ENCODE measurements at places on chromosomes 11 and 22. TPM values are rescaled to one million over a fixed set of nuclear protein-coding genes. Genes with fewer than 3 reads are reported as not detected.

DNA sequence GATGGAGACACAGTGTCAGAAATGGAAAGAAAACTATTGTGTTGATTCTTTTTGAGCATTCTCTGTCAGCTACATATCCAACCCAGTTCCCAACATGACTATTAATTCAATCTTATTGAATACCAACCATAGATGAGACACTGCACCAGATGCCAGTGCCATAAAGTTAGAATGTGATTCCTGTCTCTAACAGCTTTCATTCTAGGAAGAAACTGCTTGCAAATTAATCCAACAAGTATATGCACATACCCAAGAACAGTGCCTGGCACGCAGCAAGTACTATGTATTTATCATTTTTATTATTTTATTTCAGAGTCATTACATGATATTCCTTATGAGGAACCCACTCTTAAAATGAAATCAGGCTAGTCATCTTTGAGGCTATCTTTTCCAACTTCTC, 34.5 kb downstream of the SLC5A12 start:
- no peaks in the 10 kb centered on the region for H3K4me1 ChIP-seq
- no peaks in the 10 kb centered on the region for H3K36me3 ChIP-seq
- H3K27ac ChIP-seq, result no peak overlapping the region

DNA sequence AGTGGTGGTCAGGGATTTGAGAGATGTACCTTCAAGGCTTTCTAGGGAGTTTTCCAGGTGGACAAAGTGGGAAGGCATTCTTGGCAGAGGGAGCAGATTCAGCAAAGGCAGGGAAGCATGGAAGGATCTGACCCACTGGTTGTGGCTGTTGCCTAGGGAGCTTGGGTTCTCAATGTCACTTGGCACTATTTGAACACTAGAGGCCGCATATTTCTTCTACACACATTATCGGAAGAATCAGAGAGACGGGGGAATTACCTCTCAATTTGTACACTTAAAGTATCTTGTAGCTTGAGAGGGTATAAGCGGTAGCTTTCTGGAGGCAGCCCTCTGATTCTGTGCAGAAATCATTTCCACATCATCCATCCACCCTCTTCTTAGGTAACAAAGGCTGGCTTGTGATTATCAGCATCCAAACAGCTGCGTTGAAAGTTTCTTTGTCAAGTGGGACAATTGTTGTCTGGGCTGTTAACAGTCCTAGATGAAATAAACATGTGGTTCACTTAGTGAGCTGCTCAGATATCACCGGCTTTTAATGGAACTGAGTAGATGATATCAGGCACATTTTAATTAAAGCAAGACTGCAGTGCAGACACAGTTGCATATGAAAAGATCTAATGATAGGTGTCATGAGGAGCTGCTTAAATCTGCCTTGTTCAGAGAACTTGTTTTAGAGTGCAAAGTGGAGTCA, 2.6 kb downstream of the NELL1 start:
- H3K4me3 ChIP-seq, result no peak overlapping the region
- H3K27me3 ChIP-seq, result peaks cover 47% of the 10 kb centered on the region
- H3K36me3 ChIP-seq, result no peaks in the 10 kb centered on the region
- H3K4me1 ChIP-seq, result peaks cover 14% of the 10 kb centered on the region
- DNase-seq, result no peak

- DNase-seq, result no peak
- H3K4me1 ChIP-seq, result no peaks in the 10 kb centered on the region
- no peaks in the 10 kb centered on the region for H3K27me3 ChIP-seq
Observed at GRCh38 chr11:103928802-103929161, 107.7 kb upstream of the DDI1 start.

DNA sequence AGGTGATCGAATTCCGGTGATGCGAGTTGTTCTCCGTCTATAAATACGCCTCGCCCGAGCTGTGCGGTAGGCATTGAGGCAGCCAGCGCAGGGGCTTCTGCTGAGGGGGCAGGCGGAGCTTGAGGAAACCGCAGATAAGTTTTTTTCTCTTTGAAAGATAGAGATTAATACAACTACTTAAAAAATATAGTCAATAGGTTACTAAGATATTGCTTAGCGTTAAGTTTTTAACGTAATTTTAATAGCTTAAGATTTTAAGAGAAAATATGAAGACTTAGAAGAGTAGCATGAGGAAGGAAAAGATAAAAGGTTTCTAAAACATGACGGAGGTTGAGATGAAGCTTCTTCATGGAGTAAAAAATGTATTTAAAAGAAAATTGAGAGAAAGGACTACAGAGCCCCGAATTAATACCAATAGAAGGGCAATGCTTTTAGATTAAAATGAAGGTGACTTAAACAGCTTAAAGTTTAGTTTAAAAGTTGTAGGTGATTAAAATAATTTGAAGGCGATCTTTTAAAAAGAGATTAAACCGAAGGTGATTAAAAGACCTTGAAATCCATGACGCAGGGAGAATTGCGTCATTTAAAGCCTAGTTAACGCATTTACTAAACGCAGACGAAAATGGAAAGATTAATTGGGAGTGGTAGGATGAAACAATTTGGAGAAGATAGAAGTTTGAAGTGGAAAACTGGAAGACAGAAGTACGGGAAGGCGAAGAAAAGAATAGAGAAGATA, at the start of gene MALAT1:
MALAT1 (plus strand) TSS at position 69 of the 736 bp plus-strand sequence.
- peak; percentile 96 for DNase-seq
- H3K27ac ChIP-seq, result no peak within 1 kb of the TSS

DNA sequence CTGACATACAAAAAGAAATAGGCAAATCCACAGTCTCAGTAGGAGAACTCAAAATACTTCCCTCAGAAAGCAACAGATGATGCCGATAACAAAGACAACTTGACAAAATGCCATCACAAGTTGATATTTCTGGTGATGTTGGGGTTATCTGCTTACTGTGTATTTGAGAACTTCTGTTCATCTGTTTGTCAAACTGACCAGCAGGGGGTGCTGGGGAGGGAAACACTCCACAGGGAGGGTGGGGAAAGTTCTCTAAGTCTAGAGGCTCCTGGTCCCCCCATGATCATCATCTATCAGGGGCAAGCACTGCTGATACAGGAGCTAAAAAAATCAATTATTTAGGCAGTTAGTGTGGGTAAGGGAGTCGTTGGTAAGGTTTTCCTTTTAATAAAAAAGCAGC, 19.2 kb downstream of the GLYATL1 start:
- H3K4me3 ChIP-seq, result no peak overlapping the region
- no peaks in the 10 kb centered on the region for H3K36me3 ChIP-seq
- H3K27ac ChIP-seq, result no peak overlapping the region
- peak; percentile 51 for DNase-seq
- H3K4me1 ChIP-seq, result no peaks in the 10 kb centered on the region

DNA sequence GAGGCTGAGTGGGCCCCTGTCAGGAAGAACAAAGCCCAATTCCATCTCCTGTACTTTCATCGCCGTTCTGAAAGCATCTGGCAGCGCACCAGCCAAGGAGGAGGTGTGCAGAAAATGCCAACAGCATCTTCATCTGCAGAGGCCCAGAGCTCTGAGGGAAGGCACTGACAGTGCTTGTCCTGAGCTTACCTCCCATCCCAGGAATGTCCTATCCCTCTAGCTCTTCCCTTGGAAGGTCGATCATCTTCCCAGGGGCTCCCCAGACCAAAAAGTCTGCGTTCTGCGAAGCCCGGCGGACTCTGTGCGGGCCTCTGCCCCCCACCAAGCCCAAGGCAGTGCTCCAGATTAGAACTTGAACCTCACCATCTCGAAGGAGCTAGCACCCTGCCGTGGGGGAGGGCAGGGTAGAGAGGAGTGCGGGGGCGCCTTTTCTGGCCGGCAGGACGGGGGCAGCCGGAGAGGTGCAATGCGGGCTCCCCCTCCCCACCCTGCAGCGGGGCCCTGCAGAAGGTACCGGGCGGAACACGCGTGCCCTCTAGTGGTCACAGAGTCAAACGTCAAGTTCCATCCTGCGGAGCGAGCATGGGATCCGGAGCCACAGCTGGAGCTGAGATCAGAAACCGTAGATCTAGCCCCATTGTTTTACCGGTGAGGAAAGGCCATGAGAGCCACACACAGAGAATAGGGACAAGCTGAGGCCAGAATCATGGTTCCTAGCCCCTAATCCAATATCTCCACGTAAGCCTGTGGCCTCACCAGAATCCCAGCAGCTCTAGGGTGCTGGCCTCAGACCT, 5.0 kb downstream of the SCN2B start:
- H3K4me1 ChIP-seq, result peaks cover 10% of the 10 kb centered on the region
- no peak overlapping the region for H3K27ac ChIP-seq
- H3K27me3 ChIP-seq, result peaks cover 16% of the 10 kb centered on the region
- no peaks in the 10 kb centered on the region for H3K36me3 ChIP-seq
- H3K4me3 ChIP-seq, result no peak overlapping the region
- peak; percentile 82 for DNase-seq

GRCh38 chr11:126101251-126101929, 38.7 kb upstream of the CDON start:
- no peaks in the 10 kb centered on the region for H3K36me3 ChIP-seq
- H3K27ac ChIP-seq, result peak overlapping the region; percentile 19
- H3K4me1 ChIP-seq, result no peaks in the 10 kb centered on the region

DNA sequence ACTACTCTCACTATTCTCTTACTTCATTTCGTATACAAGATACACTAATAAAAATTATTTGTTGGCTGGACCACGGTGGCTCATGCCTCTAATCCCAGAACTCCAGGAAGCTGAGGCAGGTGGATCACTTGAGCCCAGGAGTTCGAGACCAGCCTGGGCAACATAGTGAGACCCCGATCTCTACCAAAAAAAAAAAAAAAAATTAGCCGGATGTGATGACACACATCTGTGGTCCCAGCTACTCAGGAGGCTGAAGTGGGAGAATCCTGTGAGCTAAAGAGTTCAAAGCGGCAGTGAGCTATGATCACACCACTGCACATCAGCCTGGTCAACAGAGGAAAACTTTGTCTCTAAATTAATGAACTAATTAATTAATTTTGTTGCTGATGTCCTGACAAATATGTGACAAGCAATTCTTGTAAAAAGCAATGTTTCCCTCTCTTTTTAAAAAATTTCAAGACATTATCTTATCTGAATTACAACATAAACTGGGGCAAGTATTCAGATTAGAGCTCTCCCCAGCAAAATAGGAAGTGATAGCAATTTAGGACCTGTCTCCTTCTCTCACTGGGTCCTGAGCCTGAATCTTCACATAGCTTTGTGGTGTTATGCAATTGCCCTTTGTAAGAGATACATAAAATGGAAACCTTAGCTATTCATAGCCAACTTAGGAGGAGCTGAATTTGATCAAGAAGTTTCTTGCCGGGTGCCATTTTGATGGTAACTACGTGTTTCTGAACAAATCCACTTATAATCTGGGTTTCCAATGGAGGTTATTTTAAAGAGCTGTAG, 17.6 kb upstream of the TMA7B start:
- H3K27ac ChIP-seq, result peak overlapping the region; percentile 88
- H3K36me3 ChIP-seq, result peaks cover 79% of the 10 kb centered on the region

GRCh38 chr11:116461789-116462188, 311.0 kb downstream of the BUD13 start:
- H3K27ac ChIP-seq, result no peak overlapping the region
- DNase-seq, result no peak
- H3K27me3 ChIP-seq, result peaks cover 5% of the 10 kb centered on the region
- no peaks in the 10 kb centered on the region for H3K36me3 ChIP-seq
- no peak overlapping the region for H3K4me3 ChIP-seq

GRCh38 chr11:44860346-44860745, 90.3 kb downstream of the TP53I11 start:
- H3K4me3 ChIP-seq, result no peak overlapping the region
- H3K27me3 ChIP-seq, result peaks cover 53% of the 10 kb centered on the region
- H3K36me3 ChIP-seq, result no peaks in the 10 kb centered on the region
- no peak for DNase-seq
- H3K4me1 ChIP-seq, result peaks cover 20% of the 10 kb centered on the region

GRCh38 chr11:1227551-1228100, 4.8 kb downstream of the MUC5B start:
- no peaks in the 10 kb centered on the region for H3K27me3 ChIP-seq
- no peak overlapping the region for H3K27ac ChIP-seq
- no peaks in the 10 kb centered on the region for H3K36me3 ChIP-seq
- no peak for DNase-seq
- H3K4me1 ChIP-seq, result no peaks in the 10 kb centered on the region

DNA sequence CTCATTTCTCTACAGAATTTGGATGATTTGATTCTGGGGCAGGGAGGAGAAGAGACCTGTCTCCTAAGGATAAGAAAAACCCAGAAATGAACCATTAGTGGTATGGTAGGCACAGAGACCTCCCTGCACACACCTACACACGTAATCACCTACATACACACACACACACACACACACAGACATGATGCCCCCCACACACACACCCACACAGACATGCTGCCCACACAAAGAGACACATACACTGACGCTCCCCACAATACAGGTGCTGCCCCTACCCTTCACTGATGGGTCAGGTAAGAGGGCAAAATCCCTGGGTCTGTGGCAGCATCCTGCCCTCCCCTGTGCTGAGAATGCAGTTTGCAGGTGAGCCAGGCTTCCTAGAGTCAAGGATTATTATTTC, 1.1 kb upstream of the SYT7 start:
- no peak for DNase-seq
- H3K4me1 ChIP-seq, result peaks cover 5% of the 10 kb centered on the region
- peak overlapping the region; percentile 70 for H3K4me3 ChIP-seq
- H3K36me3 ChIP-seq, result no peaks in the 10 kb centered on the region
- H3K27me3 ChIP-seq, result peaks cover 47% of the 10 kb centered on the region

DNA sequence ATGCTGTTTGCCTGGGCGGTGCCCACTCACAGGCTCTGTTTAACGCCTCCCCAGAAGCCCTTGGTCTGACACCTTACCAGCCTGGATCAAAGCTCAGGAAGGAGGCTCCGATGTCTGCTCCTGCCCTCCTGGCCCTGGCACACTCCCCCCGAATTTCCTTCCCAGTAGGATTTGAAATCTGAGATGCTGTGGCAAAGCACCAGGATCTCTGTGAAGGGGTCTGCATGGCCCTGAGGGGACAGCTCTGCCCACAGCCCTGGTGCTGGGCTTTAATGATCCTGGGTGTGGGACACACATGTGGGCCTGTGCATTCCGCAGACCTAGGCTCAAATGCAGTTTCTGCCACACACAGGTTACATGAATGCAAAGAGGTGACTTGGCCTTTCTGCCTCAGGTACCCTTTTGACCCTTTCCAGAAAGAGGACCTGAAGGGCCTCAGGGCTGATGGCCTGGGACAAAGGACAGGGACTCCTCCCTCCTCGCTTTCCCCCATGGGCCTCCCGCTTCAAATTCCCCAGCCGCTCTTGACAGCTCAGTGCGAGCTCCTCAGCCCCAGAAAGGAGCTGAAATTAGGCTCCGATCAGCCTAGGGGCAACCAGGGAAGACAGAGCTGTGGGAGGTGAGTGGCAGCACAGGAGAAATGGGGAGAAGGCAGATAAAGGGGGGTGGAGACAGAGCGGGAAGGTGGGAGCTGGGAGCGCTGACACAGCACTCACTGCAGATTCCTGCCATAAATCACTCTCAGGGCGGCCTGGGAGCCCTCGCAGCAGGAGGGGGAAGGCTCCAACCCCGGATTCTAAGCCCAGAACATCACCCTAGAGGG, 41.3 kb downstream of the TRIM29 start:
- H3K36me3 ChIP-seq, result no peaks in the 10 kb centered on the region
- H3K4me3 ChIP-seq, result no peak overlapping the region
- no peaks in the 10 kb centered on the region for H3K4me1 ChIP-seq
- H3K27ac ChIP-seq, result no peak overlapping the region
- H3K27me3 ChIP-seq, result peaks cover 5% of the 10 kb centered on the region

Gene SLC22A12
- not detected for total RNA-seq

Gene SPDYC
- not detected for total RNA-seq

Gene IGSF9B
- total RNA-seq, result 118 TPM

Gene OVOL1
- 0.08 TPM for total RNA-seq

All from activated CD8-positive, alpha-beta T cell treated with anti-CD3 and anti-CD28 coated beads, Interleukin-2, amount 10 ng/mL, durations not matched to agents 7 days and 5 days (primary cell).